ENCODE measurements at places on chromosomes 1 and 21.

DNA sequence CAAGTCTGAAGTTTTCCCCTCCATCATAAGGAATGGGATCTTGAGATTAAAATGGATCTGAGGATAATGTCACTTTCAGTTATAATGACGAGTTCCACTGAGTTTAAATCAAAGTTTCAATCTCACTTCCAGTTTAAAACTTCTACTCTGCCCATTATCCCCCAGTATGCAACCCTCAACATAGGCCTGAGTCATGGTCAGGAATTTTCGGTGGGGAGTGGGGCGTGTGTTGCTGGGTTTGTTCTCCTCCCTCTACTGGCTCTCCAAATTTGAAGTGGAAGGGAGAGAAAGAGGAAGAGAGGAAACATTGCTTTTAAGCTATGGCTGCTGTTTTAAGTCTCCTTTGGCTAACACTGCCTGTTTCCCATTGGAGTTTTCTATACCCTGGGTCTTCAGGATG is 152.9 kb downstream of the TM2D1 start:
- DNase-seq, result no peak

DNA sequence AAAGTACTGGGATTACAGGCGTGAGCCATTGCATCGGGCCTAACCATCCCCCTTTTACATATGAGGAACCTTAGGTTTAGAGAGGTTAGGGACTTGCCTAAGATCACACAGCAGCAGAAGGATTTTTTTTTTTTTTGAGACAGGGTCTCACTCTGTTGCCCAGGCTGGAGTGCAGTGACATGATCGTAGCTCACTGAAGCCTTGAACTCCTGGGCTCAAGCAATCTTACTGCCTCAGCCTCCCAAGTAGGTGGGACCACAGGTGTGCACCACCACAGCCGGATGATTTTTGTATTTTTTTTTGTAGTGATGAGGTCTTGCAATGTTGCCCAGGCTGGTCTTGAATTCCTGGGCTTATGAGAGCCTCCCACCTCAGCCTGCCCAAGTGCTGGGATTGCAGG is 2.2 kb upstream of the C1orf167 start:
- DNase-seq, result no peak

GRCh38 chr1:210377731-210378333 is 49.1 kb downstream of the HHAT start:
- no peak for DNase-seq

GRCh38 chr1:22654692-22655091 is 1.7 kb downstream of the C1QB start:
- DNase-seq, result no peak

GRCh38 chr1:245090491-245091090 is 64.2 kb upstream of the KIF26B start:
- no peak for DNase-seq

DNA sequence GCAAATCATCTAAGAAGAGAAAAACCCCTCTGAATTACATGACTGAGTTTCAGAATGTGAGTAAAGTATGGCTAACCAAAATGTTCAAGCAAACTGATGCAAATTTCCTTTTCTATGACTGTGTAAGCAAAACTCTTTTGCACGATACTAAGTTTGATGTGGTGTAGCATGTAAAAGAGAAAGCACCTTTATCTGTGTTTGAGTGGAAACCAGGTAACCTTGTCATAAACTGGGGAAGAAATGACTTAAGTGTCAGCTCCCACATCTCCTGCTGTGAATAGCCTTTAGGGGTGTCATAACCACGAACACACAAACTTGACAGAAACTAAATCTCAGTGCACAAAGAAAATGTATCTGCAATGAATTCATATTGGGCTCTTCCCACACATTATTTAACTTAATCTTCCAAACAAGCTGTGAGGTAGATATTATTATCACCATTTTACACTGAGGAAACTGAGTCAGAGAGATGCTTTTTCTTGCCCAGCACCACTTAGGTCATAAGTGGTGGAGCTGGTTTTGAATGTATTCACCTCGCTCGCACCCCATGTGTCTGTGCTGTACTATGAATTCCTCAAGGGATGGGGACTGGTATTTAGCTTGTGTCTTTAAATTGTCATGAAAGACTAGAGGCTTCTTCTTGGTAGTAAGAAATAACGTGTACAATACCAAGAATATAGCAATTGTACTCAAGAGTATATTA is 32.9 kb upstream of the IL12RB2 start:
- DNase-seq, result no peak

GRCh38 chr1:58883037-58883887 is 99.4 kb upstream of the JUN start:
- DNase-seq, result peak; percentile 67

GRCh38 chr1:100430325-100430756 is 78.0 kb downstream of the CDC14A start:
- no peak for DNase-seq

- no peak for DNase-seq
Observed at GRCh38 chr1:151222130-151222529, 23.8 kb downstream of the PIP5K1A start.

GRCh38 chr1:40421431-40422384 is 28.6 kb upstream of the ZFP69B start:
- DNase-seq, result no peak

DNA sequence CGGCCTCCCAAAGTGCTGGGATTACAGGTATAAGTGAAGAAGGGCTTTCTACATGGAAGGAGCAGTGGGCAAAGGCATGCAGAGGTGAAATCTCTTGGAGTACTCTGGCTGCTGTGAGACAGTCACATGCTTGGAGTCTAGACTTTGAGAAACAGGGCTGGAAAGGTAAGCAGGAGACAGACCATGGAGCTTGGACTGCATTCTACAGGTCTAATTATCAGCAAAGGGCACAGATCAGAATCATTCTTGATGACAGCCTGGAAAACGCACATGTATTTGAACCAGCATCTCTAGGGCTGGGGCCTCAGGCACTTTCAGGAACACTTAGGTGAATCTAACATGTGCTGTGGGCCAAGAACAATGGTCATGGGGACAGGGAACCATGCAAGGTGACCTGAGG is 7.3 kb upstream of the PRELP start:
- no peak for DNase-seq

DNA sequence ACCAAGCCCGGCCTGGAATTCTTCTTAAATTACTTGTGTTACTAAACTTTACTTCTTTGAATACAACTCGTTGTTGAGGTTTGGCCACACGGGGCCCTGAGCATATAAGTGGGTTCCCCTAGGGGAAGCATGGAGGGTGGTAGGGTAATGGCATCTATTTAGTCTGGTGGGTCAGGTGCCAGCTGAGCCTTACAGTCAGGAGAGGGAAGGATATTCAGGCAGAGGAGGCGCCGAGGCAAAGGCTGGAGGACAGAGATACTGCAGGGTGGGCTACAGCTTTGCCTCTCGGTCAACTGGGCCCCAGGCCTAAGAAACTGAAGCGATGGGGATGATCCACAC is 424 bp upstream of the NECAP2 start:
- DNase-seq, result no peak

GRCh38 chr1:36080236-36080635 is 3.7 kb upstream of the TEKT2 start:
- DNase-seq, result no peak
